Mesendoderm (in vitro differentiated cells): ENCODE measurements at places on chromosomes 2 and 18.

- H3K36me3 ChIP-seq: no peaks in the 10 kb centered on the region
- H3K27me3 ChIP-seq: no peaks in the 10 kb centered on the region
- H3K4me1 ChIP-seq: no peaks in the 10 kb centered on the region
- H3K27ac ChIP-seq: no peak overlapping the region
Measured at GRCh38 chr2:175884697-175885393, 117.2 kb downstream of the LNPK start.

DNA sequence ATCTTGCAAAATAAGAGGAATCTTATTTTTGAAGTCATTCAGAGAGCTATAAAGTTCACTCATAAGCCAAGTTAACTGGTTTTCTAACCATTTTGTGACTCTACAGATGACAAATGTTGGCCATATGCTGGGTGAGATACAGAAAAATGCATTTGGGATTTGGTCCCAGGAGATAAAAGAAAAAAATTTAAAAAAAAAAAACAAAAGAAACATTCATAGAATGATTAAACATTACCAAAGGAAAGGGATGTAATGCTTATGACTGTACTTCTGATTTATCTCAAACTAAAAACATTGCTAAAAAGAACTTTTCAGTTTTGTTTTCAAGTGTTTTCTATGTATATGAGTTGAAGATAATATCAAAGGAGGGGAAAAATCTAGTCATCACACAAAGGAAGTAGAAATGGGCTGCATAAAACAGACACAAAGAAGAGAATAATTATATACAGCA, 43.1 kb downstream of the PELI1 start:
- H3K4me1 ChIP-seq: no peaks in the 10 kb centered on the region
- no peaks in the 10 kb centered on the region for H3K27me3 ChIP-seq
- no peak overlapping the region for H3K27ac ChIP-seq
- H3K36me3 ChIP-seq: peaks cover 5% of the 10 kb centered on the region
- no peak overlapping the region for H3K4me3 ChIP-seq
- DNase-seq: no peak

- H3K27me3 ChIP-seq: no peaks in the 10 kb centered on the region
- no peak overlapping the region for H3K4me3 ChIP-seq
- H3K27ac ChIP-seq: no peak overlapping the region
- H3K36me3 ChIP-seq: no peaks in the 10 kb centered on the region
- DNase-seq: no peak
Measured at GRCh38 chr2:183093857-183094657, 15.5 kb downstream of the DUSP19 start.

DNA sequence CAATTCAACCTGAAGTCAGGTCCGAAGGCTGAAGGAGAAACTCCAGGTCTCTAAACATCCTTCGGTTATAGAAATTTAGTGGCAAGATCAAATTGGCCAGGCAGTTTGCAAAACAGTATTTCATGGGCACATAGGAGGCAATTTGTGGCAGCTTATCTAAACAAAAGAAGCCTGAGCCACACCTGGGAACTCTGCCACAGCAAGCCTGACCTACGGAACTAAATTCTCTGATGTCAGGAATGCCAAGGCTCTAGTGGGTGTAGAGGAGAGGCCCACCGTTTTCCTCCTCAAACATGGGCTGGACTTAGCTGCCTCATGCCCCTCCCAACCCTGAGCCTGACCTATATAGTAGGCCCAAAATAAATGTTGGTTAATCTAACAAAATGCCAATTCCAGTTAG, 16.0 kb downstream of the SATB2 start:
- no peaks in the 10 kb centered on the region for H3K27me3 ChIP-seq
- no peak for DNase-seq
- H3K4me1 ChIP-seq: no peaks in the 10 kb centered on the region
- no peaks in the 10 kb centered on the region for H3K36me3 ChIP-seq
- no peak overlapping the region for H3K27ac ChIP-seq

GRCh38 chr2:32135409-32135808, 30.3 kb upstream of the SLC30A6 start:
- H3K4me3 ChIP-seq: no peak overlapping the region
- DNase-seq: peak; percentile 80
- no peaks in the 10 kb centered on the region for H3K36me3 ChIP-seq
- no peak overlapping the region for H3K27ac ChIP-seq

- no peaks in the 10 kb centered on the region for H3K27me3 ChIP-seq
- DNase-seq: no peak
- no peak overlapping the region for H3K4me3 ChIP-seq
Measured at GRCh38 chr18:24603151-24603550, 142.7 kb downstream of the HRH4 start.

- H3K36me3 ChIP-seq: no peaks in the 10 kb centered on the region
- peaks cover 12% of the 10 kb centered on the region for H3K27me3 ChIP-seq
- no peak overlapping the region for H3K27ac ChIP-seq
- H3K4me1 ChIP-seq: peaks cover 2% of the 10 kb centered on the region
- no peak for DNase-seq
- H3K4me3 ChIP-seq: no peak overlapping the region
Measured at GRCh38 chr18:22556222-22557167, 138.8 kb upstream of the CTAGE1 start.

GRCh38 chr2:126720638-126721037, 64.7 kb downstream of the GYPC start:
- no peaks in the 10 kb centered on the region for H3K4me1 ChIP-seq
- H3K4me3 ChIP-seq: no peak overlapping the region
- H3K27me3 ChIP-seq: no peaks in the 10 kb centered on the region
- no peak for DNase-seq
- no peak overlapping the region for H3K27ac ChIP-seq
- no peaks in the 10 kb centered on the region for H3K36me3 ChIP-seq

GRCh38 chr18:60549338-60549960, 176.9 kb upstream of the MC4R start:
- H3K4me1 ChIP-seq: no peaks in the 10 kb centered on the region
- no peak overlapping the region for H3K27ac ChIP-seq
- H3K36me3 ChIP-seq: no peaks in the 10 kb centered on the region
- H3K27me3 ChIP-seq: no peaks in the 10 kb centered on the region
- no peak overlapping the region for H3K4me3 ChIP-seq
- DNase-seq: peak; percentile 62

GRCh38 chr18:65942104-65942503, 191.3 kb downstream of the CDH7 start:
- no peaks in the 10 kb centered on the region for H3K27me3 ChIP-seq
- no peaks in the 10 kb centered on the region for H3K36me3 ChIP-seq
- H3K4me3 ChIP-seq: no peak overlapping the region
- peaks cover 4% of the 10 kb centered on the region for H3K4me1 ChIP-seq
- DNase-seq: no peak
- no peak overlapping the region for H3K27ac ChIP-seq

DNA sequence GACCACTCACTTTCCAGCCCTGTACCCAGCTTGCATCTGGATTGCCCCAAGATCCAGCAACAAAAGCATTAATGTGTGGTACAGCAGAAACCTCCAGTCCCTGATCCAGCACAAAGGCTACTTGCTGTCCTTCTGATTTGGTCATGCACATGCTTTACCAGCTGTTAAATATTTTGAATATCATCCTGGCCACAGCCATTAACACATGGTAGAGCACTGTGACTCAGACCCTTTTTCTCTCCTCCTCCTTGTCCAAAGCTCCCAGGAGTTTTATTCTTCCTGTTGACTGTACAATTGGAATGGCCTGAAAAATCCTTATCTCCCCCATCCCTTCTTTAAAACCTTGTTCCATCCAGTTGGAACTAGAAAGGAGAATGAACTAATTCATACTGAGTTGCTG, 419.7 kb upstream of the TNP1 start:
- no peak overlapping the region for H3K27ac ChIP-seq
- H3K4me3 ChIP-seq: no peak overlapping the region
- no peaks in the 10 kb centered on the region for H3K4me1 ChIP-seq
- no peaks in the 10 kb centered on the region for H3K36me3 ChIP-seq

DNA sequence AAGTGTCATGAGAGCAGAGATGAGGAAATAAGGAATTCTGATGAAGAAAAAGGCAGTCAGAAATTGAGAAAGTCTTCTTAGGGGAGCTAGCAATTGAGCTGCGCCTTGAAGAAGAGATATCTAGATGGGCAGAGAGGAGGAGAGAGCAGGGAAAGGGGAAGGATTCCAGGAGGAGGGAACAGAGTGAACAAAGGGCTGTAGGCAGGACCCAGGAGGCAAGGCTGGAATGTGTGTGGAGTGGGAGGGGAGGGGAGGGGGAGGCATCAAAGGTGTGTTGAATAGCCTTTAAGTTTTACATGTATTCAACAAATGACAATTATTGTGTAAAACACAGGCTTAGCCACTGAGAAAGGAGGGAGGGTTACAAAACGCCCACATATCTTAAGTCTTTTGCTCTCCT, 164.5 kb downstream of the TDRD15 start:
- H3K27ac ChIP-seq: no peak overlapping the region
- no peak overlapping the region for H3K4me3 ChIP-seq
- no peak for DNase-seq
- peaks cover 2% of the 10 kb centered on the region for H3K4me1 ChIP-seq
- H3K36me3 ChIP-seq: no peaks in the 10 kb centered on the region
- H3K27me3 ChIP-seq: no peaks in the 10 kb centered on the region

- DNase-seq: no peak
- no peak overlapping the region for H3K27ac ChIP-seq
- H3K4me3 ChIP-seq: no peak overlapping the region
- H3K27me3 ChIP-seq: no peaks in the 10 kb centered on the region
Measured at GRCh38 chr2:150234787-150235446, 252.6 kb downstream of the RND3 start.

- H3K4me3 ChIP-seq: no peak overlapping the region
- H3K27ac ChIP-seq: no peak overlapping the region
- DNase-seq: peak; percentile 21
- H3K36me3 ChIP-seq: no peaks in the 10 kb centered on the region
- no peaks in the 10 kb centered on the region for H3K27me3 ChIP-seq
Measured at GRCh38 chr2:233100192-233100998, 40.3 kb downstream of the INPP5D start.

DNA sequence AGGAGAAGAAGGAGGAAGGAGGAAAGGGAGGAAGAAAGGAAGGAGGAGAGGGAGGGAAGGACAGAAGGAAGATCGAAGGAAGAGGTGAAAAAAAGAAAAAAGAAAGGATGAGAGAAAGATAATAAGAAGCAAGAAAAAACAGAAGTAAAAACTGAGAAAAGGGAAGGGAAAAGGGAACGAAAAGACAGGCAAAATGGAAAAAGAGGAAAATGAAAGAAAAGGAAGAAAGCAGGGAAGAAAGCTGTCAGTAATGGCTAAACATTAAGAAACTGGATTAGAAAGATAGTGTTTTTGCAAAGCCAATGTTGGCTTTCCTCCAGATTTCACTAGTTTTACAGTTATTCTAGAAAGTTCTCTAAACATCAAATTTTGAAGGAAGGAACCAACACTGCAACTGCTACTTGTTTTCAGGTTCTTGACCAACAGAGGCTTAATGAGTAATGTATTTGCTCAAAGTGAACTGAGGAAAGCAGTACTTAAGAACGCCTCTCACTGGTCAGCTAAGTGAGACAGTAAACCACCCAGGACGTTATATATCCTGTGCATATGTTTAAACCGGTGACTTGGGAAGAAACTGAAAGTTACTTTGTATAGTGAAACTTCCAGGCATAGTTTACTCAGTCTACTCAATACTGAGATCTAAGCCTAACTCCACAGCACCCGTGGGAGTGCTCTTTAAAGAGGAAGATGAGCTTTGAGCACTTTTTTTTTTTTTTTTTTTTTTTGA, 286.2 kb upstream of the TRIB2 start:
- H3K4me3 ChIP-seq: no peak overlapping the region
- DNase-seq: no peak
- H3K27me3 ChIP-seq: no peaks in the 10 kb centered on the region

GRCh38 chr2:143586119-143586518, 456.9 kb downstream of the ARHGAP15 start:
- H3K27ac ChIP-seq: no peak overlapping the region
- peaks cover 3% of the 10 kb centered on the region for H3K4me1 ChIP-seq
- no peaks in the 10 kb centered on the region for H3K27me3 ChIP-seq
- no peaks in the 10 kb centered on the region for H3K36me3 ChIP-seq

GRCh38 chr2:200171731-200172482, 134.6 kb upstream of the SPATS2L start:
- H3K4me3 ChIP-seq: no peak overlapping the region
- no peaks in the 10 kb centered on the region for H3K27me3 ChIP-seq
- no peak overlapping the region for H3K27ac ChIP-seq
- no peaks in the 10 kb centered on the region for H3K36me3 ChIP-seq

DNA sequence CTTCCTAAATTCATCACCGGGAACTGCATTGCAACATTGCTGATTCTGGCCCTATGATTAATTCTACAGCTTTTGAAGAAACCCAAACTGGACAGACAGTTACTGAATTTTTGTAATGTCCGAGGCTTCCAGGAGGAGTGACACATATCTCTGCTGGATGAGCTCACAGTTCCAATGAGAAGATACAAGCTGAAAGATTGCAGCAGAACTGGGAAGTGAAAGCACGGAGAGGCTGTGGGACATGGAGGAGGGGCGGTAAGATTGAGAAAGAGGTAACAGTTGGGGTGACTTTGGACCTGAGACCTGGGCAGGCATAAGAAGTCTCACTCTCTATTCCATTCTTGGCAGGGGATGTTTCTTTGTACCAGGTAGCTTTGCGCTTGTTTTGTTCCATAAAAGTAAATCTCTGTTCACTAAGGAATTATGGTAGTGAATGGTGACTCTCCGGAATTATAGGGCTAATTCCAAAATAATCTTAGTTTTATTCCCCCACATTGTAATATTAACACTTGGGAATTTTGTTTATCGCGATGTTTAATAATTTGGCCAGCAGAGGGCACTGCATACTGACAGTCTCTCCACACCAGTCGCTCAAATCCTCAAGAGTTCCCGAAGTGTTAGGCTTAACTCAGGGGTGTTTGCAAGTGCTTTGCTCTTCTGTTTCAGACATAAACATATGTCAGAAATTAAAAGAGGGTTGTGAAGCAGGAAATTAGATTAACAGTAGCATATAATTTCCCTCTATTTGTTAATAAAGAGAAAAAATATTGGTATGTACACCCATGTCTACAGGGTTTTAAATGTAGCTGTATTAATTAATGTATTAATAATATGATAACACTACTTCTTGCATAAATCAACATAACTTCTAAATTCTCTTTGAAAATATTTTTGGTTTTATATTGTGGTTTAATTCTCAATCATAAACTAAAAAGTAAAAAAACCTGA, 201.4 kb downstream of the SOCS6 start:
- DNase-seq: peak; percentile 67
- H3K4me3 ChIP-seq: no peak overlapping the region
- H3K27ac ChIP-seq: no peak overlapping the region
- H3K36me3 ChIP-seq: no peaks in the 10 kb centered on the region
- no peaks in the 10 kb centered on the region for H3K4me1 ChIP-seq
- H3K27me3 ChIP-seq: no peaks in the 10 kb centered on the region

- no peak overlapping the region for H3K27ac ChIP-seq
- peaks cover 3% of the 10 kb centered on the region for H3K4me1 ChIP-seq
- no peaks in the 10 kb centered on the region for H3K36me3 ChIP-seq
- H3K4me3 ChIP-seq: no peak overlapping the region
- peak; percentile 98 for DNase-seq
Measured at GRCh38 chr2:9142551-9143263, 63.9 kb upstream of the ASAP2 start.

GRCh38 chr2:59726228-59727120, 827.0 kb downstream of the BCL11A start:
- no peaks in the 10 kb centered on the region for H3K4me1 ChIP-seq
- no peaks in the 10 kb centered on the region for H3K27me3 ChIP-seq
- H3K4me3 ChIP-seq: no peak overlapping the region
- DNase-seq: no peak
